Activated T-cell treated with anti-CD3 and anti-CD28 coated beads for 4 hours (primary cell): ENCODE measurements at places on chromosomes 1 and 21.
A peak's percentile ranks its signal among the peaks of the same experiment; 100 is the strongest.

DNA sequence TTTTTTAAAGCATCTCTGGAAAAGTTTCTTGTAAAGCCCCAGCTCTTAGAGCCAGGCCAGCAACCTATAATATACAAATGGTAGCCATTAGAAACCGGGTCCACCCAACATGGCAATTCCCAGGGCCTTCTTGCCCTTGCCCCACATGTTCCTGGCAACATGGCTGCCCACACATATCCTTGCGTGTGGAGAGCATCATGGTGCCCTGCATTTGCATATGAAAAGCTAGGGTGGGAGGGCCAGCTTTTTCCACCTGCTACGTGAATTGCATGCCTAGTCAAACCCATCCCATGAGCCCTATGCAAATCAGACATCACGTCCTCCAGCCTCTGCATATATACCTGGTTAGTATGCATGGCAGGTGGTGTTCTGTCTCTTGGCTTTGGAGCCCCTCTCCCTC is 88.2 kb downstream of the RABGAP1L start:
- no peak for DNase-seq

GRCh38 chr1:167456524-167456923 is 61.8 kb downstream of the CD247 start:
- DNase-seq = no peak

- DNase-seq = no peak
These were observed 51.0 kb downstream of the MT1HL1 start for GRCh38 chr1:236953151-236953700.

DNA sequence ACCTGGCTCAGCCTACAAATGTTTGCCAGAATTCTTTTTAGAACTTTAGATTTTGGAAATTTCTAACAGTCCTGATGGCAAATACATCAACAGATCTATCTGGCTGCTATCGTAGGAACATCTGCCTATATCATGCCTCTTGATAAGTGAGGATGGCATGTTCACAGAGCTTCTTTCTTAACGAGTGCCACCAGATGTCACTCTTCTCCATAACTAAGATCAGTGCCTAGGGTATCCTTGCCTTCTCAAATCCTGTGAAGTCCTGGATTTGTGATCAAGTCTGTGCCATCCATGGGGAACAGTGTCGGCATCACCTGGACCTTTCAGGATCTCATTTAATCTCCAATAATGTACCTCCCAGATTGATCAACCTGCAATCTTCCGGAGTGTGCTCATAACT is 36.5 kb upstream of the CD5L start:
- no peak for DNase-seq

- DNase-seq = no peak
These were observed 14.9 kb upstream of the CD1C start for GRCh38 chr1:158274797-158275196.

GRCh38 chr1:96865731-96866685 is 144.4 kb downstream of the PTBP2 start:
- DNase-seq = no peak

- no peak for DNase-seq
These were observed at the start of gene CELF3 for GRCh38 chr1:151716771-151717631. CELF3 (minus strand) TSS chr1:151716803; CDS start chr1:151716020, 783 bp downstream.

GRCh38 chr1:114345930-114346479 is 165.0 kb downstream of the TRIM33 start:
- no peak for DNase-seq

- no peak for DNase-seq
These were observed 29.7 kb upstream of the GRIK3 start for GRCh38 chr1:37064039-37064438.

- no peak for DNase-seq
These were observed 54.1 kb downstream of the CD2 start for GRCh38 chr1:116808200-116808847.

DNA sequence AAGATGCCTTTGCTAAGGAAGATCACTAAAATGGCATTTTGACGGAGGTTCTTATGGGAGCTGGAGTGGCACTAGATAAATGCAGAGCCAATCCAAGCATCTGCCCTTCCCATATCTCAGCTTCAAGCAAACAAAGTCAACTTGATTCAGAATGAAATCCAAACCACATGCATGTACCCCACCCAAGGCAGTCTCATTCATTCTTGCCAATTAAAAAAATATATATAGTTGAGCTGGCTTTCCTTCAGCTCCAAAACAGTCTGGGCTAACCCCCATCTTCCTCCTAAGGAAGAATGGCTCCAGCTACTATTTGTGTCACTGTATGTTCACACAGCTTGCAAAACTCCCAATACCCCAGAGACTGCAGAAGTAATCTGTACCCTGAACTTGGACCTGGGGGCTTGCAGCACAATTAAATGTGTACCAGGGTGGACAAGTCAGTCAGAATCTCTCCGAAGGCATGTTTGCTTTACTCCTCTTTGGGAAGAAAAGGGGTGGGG is 35.4 kb downstream of the GPR3 start:
- DNase-seq = no peak

GRCh38 chr1:11645670-11646265 is 8.5 kb downstream of the FBXO2 start:
- peak; percentile 73 for DNase-seq

GRCh38 chr1:101769520-101769919 is 227.2 kb downstream of the OLFM3 start:
- no peak for DNase-seq

GRCh38 chr1:4594286-4594991 is 60.0 kb upstream of the AJAP1 start:
- DNase-seq = no peak

DNA sequence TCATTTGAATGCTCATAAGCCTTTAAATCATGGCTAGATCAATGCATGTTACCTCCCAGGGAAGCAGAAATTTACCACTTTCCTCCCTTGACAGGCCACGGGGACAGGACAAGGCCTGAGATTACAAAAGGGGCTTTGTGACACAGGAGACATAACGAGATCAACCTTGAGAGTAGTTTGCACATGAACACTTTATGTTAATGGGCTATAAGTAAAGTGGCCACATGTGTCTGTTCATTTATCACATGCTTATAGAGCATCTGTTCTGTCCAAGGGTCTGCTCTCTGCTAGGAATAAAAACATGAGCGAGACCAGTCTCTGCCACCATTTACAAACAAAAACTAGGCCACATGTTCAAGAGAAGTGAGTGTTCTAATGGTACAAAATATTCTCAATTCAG is 144.1 kb upstream of the C8B start:
- DNase-seq = no peak

- DNase-seq = no peak
These were observed 68.3 kb upstream of the NEK7 start for GRCh38 chr1:198088360-198089071.

GRCh38 chr21:43366656-43367055 is 60.3 kb downstream of the SIK1 start:
- DNase-seq = no peak

DNA sequence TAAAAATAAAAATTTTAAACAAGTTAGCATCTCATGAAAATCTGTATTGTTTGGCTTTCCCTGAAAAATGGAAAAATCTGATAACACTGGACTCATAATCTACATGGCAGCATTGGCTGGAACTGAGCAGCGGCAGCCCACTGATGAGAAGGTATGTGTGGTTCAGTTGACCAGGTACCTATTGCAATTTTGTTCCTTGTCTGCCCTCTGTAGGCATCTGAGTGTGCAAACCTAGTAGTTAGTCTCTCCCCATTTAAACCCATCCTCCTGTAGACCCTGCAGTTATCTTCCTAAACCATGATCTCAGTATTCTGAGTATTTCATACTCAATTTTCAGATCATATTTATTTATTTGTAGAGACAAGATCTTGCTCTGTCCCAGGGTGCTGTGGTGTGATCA is 59.4 kb upstream of the SERBP1 start:
- DNase-seq = no peak

- DNase-seq = no peak
These were observed 1.7 kb upstream of the TMEM61 start for GRCh38 chr1:54978528-54979326.

DNA sequence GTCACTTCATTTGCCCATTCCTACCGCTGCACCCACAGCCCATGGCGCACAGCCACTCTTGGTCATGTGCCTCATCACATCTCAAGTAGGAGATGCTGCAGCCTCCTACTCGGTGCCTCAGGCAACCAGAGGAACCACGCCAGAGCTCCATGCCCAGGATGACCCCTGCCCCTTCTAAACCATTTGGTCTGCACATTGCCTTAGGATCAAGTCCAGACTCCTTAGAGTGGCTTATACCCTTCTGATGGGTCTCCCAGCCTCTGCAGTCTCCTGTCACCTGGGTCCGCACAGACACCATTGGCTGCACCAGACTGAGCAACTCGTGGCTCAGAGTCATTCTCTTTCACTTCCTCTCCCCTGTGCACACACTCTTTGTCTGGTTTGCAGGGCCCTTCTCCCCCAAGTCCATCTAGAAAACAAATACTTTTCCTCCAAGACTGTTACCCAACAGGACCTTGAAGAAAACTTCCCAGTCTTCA is 2.2 kb upstream of the ADORA3 start:
- DNase-seq = no peak

- DNase-seq = no peak
These were observed 135.0 kb downstream of the LHX4 start for GRCh38 chr1:180365039-180365438.

DNA sequence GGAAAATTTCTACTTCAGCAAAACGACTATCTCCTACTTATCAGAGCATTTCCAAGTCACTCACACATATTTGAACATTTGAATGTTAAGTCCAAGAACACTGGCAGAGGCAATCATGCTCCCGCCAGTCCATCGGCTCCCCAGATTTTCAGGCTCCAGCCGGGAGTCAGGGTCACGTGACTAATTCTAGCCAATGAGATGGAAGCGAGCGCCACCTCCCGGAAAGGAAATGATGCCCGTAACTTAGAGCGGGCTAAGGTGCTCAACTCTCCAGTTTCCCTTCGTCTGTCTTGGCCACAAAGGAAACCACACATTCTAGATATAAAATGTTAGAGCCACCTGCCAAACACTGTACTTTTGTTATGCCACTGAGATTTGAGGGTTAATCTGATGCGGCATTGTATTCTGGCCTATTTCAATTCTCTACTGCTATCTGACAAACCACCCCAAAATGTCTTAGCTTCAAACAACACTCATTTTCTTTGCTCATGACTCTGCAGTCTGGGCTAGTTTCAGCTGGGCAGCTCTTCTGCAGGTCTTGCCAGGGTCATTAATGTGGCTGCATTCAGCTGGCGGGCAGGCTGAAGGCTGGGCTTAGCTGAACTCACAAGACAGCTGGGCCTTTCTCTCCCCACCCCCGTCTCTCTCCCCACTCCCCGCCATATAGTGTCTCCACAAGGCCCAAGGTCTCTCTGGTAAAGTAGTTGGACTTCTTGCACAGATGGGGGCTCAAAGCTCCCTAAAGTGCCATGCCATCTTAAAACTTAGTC is 16.5 kb upstream of the LHX4 start:
- DNase-seq = no peak

- no peak for DNase-seq
These were observed 31.6 kb upstream of the NFIA start for GRCh38 chr1:61050541-61051442.

GRCh38 chr1:178573330-178573729 is 60.4 kb downstream of the TEX35 start:
- DNase-seq = no peak

DNA sequence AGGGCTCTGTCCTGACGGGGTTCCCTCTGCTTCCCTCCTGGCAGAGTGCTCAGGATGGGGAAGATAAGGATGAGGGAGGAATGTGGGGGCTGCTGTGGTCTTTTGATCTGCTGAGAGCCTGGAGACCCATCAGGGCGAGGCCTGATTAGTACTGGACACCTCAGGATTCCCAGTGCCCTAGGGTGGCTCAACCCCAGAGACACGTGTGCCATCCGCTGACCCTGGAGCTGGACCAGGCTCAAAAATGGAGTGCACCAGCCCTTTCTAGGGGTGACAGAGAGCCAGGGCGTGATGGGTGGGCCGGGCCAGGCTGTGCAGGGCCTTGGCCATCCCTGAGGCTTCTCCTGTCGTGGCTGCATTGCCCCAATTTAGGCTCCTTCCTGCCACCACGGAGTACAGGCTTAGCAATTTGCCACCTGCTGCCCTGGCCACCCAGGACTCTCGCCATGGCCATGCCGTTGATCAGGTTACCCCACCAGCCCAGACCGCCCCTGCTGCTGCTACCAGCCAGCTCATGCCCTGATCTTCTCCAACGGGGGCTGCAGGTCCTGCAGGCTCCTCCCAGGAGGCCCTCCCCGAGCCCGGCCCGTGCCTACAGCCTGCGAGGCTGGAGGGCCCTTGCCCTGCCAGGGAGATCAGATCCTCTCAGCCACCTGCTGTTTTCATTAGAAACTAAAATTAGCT is 9.5 kb downstream of the WNT4 start:
- DNase-seq = no peak

- no peak for DNase-seq
These were observed 29.4 kb upstream of the BMP8A start for GRCh38 chr1:39462074-39462473.

DNA sequence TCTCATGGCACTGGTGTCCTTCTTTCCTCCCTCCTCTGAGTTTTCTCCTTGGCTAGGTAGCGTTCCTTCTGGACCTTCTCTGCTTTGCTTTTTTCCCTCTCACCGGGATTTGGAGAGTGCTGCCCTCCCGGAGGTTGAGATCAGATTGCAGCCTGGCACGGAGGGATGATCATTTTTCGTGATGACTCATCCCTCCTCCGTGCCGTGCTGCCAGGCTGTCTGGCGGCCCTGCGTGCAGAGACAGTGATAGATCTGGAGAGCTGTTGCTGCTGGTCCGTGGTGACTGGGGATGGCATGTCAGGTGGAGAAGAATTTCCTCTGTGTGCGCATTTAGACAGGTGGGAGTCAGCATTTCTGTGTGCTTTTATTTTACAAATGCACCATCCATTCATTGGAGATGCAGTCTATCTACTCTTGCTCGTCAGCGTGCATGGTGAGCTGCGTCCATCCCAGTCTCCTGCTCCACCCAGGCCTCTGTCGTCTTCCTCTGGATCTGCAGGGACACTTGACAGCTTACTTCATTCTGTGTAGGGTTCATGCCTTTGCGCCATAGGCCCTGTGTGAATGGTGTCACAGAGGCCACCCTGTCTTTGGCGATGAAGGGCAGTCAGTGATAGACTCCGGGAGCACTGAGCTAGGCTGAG is 104.4 kb downstream of the PCBP3 start:
- no peak for DNase-seq

DNA sequence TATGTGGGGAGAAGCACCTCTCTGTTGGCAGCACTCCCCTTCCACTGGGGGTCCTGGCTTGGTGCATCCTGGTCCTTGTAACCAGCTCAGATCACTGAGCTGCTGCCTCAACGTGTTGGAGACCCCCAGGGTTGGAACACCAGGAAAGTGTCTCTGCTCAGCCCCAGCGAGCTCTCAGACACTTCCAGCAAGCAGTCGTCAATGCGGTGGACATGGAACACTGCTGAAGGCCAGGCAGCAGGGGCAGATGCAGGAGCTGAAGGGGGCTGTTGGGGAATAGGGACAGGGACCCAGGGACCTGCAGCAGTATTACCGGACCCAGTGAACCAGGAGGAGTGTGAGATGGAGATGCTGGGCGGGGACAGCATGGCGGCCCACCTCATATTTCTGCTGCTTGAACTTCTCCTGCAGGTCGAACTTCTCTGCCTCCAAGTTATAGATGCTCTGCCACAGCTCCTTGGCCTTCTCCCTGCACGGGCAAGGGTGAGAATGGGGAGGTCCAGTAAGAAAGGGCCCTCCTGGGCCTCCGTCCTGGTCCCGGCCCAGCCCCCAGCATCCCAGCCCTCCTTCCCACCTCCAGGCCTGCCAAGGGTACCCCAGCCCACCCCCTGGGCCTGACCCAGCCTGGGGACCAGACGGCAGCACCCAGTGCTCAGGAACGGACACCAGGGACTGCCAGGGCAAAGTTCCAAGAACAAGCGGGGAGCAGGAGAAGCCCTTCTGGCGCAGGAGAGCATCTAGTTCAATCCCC is 16.4 kb downstream of the TNNT2 start:
- no peak for DNase-seq

- no peak for DNase-seq
These were observed 1.6 kb downstream of the TNNI1 start for GRCh38 chr1:201419746-201420607.

- no peak for DNase-seq
These were observed 90.5 kb upstream of the JAK1 start for GRCh38 chr1:65056866-65057265.
